Muscle of back (tissue), 13 donors: ENCODE measurements at places on chromosomes 16 and 17.
A peak's percentile ranks its signal among the peaks of the same experiment; 100 is the strongest.

- DNase-seq = peak; percentile 46
These were observed 1.2 kb upstream of the FOXF1 start for GRCh38 chr16:86508947-86509758.

DNA sequence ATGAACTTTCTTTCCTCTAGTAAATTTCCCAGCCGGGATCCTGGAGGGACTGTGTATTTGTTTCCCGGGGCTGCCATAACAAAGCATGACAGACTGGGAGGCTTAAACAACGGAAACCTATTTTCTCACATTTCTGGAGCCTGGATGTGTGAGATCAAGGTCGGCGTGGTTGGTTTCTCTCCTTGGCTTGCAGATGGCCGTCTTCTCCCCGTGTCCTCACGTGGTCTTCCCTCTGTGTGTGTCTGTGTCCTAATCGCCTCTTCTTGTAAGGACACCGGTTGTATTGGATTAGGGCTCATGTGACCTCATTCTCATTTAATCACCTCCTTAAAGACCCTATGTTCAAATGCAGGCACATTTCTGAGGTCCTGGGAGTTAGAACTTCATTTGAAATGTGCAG is 22.0 kb upstream of the USP10 start:
- DNase-seq = no peak

GRCh38 chr17:881778-882177 is 97.8 kb downstream of the NXN start:
- DNase-seq = no peak

GRCh38 chr16:53042235-53042701 is 10.4 kb downstream of the CHD9NB start:
- DNase-seq = no peak

DNA sequence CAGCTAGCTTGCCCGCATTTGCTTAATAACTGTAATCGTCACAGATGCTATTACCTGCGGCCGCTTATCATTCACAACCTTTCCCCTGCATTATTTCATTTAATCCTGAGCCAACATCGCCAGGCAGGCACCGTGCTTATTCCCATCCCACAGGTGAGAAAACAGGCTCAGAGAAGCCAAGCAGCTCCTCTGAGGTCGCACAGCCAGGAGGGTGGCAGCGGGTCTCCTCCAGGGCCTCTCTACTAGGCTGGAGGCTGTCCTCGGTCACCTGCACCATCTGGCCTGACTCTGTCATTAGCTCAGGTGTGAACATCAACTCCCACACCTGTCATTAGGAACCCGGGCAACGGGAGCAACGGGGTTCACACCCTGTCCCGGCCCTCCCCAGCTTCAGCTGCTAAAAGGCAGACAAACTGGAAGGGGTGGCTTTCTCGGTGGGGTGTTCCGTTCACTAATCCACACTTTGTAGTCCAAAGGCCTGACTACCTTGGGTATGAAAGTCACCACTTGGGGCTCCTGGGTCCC is 3.0 kb downstream of the PPL start:
- no peak for DNase-seq
